ENCODE measurements at places on chromosomes 2 and 18. TPM values are rescaled to one million over a fixed set of nuclear protein-coding genes. Genes with fewer than 3 reads are reported as not detected.
A peak's percentile ranks its signal among the peaks of the same experiment; 100 is the strongest.

- DNase-seq: no peak
Measured at GRCh38 chr2:43328133-43328532, 101.7 kb upstream of the ZFP36L2 start.

GRCh38 chr2:54206596-54206995 lies 49.4 kb downstream of the TSPYL6 start:
- peak; percentile 58 for DNase-seq

- no peak for DNase-seq
Measured at GRCh38 chr2:234714711-234715110, 217.8 kb upstream of the ARL4C start.

DSG4 gene
- not detected for total RNA-seq

EPB41L3 gene
- total RNA-seq: 154 TPM

SCN2A gene
- total RNA-seq: not detected

WNT10A gene
- not detected for total RNA-seq

DNA sequence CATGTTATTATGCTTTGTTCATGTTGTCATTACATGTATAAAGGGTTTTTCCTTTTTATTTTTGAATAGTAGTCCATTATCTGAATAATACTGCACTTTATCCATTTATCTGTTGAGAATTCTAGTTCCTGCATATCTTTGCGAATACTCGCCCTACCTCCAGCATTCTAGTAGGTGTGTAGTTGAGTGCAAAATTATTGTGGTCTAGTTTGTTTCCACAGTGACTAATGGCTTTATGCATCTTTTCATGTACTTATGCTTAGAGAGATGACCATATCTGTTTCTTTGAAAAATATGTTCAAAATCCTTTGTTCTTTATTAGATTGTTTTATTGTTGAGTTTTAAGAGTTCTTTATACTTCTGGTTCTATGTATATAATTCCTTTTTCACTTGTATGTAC lies 48.8 kb downstream of the EIF5B start:
- no peak for DNase-seq

NDC80 gene
- 39.6 TPM for total RNA-seq

DNA sequence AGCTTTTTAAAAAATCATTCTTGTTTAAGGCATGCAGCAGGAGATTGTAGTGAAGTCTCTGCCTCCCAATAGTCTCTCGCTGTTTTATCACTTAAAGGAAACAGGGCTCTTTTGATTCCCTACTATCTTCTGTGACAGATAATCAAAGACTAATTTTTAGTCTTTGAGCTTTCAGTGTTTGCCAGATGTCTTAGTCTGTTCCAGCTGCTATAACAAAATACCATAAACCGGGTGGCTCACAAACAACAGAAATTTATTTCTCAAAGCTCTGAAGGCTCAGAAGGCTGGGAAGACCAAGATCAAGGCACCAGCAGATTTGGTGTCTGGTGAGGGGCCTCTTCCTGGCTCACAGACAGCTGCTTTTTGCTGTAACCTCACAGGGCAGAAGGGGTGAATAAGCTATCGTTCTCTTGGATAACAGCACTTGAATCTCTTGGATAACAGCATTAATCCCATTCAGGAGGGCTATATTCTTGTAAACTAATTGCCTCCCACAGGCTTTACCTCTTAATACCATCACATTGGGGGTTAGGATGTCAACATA lies 37.8 kb upstream of the STAT4 start:
- DNase-seq: no peak

GRCh38 chr18:2494921-2495320 lies 76.4 kb downstream of the METTL4 start:
- no peak for DNase-seq

DNA sequence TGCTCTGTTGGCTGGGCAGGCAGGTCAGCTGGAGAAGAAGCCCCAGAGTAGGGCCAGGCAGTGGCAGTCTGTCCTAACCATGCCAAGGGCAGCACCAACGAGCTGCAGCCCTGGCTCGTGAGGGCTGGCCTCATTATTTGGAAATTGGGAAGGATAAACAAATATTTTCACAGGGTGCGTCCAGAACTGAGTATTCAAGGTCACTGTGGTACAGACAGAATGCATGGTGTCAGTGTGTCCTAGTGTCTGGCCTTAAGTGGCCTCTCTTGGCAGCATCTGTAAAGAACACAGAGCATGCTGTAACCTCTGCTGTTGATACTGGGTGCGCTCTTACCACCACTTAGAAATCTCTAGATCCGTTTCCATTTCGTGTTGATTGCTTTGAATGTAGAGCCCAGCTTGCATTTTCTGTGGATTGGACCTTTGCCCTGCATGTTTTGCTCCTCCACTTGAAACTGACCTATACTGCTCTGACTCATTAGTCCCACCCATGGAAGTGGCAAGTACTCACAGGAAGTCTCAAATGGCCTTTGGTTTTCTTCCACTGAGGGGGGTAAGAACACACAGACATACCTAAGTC lies 88.2 kb downstream of the GREB1L start:
- DNase-seq: peak; percentile 29

DNA sequence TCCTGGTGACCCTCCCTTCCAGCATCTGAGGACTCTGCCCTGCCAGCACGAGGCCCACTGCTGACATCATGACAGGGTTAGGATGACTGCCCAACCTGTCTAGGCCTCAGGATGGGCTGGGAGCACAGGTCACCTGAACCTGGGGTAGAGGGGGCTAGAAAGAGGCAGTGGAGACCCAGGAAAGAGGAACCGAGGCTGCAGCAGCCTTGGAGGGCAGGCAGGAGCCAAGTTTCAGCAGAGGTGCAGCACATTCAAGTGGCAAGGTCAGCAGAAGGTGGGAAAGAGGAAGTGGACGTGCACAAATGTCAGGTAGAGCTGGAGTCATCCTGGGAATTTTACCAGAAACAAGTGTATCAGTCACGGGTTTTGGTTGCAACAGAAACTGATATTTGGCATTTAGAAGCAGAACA lies 13.6 kb upstream of the RAB10 start:
- no peak for DNase-seq

POTEI gene
- 0.16 TPM for total RNA-seq

GRCh38 chr2:68774569-68775271 lies 40.1 kb downstream of the ARHGAP25 start:
- peak; percentile 77 for DNase-seq

DNA sequence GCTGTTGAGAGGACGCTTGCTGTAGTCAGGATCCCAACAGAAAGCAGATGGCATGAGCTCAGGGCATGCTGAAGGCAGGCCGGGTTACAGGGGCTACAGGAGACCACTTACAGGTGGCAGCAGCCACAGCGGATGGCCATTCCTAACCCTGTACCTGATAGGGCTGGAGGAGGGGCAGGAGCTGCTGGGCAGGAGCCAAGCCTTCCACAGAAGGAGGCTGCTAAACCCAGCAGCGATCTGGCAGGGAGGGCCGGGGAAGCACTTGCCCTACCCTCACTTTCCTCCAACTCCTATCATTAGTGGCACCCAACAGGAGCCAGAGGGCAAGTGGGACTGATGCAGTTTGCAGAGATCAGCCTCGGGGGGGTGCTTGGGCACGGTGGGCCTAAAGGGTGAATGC lies 2.0 kb downstream of the ASB18 start:
- no peak for DNase-seq

MC5R gene
- not detected for total RNA-seq

- DNase-seq: no peak
Measured at GRCh38 chr2:191252699-191253098, 7.5 kb downstream of the MYO1B start.

AKAIN1 gene
- total RNA-seq: not detected

WNT6 gene
- not detected for total RNA-seq

GRCh38 chr18:34965108-34965507 lies 76.1 kb upstream of the MAPRE2 start:
- no peak for DNase-seq

DNA sequence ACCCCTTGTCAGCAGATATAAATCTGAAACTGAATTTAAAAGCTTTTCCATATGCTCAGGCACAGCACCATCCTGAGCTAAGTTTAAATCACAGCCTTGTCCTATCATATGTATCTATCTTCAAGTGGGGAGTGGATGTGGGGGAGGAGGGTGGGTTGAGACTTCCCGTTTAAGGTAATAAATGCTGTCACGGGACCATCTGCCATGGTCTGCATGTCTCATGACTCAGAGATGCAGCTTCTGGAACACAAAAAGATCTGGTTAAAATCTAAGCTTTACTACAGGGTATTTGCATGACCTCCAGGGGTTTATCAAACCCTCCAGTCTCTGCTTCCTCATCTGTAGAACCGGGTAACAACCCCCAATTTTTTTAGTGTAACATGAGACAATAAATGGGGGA lies 377.7 kb upstream of the ST6GAL2 start:
- DNase-seq: no peak

- no peak for DNase-seq
Measured at GRCh38 chr18:28831476-28831875, 654.5 kb upstream of the CDH2 start.

TDRD15 gene
- total RNA-seq: not detected

DNA sequence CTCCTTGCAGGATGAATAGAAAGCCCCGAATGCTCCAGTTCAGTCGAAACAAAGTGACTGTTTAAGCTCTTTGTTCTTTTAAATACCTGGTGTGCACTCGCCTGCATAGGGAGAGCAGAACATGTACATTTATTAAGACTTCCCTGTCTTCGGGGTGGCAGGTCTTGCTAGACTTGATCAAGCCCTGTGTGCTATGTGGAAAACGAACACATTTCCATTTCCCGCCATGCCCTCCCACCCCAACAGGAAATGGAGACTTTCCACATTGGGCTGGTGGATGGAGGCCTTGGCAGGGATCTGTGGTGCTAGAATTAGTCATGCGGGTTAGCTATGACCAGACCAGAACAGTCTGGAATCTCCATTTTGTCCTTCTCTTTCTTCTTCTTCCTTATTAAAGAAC lies 321.0 kb upstream of the THSD7B start:
- DNase-seq: no peak

DSG2 gene
- total RNA-seq: not detected

SULT1C4 gene
- 28.2 TPM for total RNA-seq

- DNase-seq: no peak
Measured at GRCh38 chr2:161857920-161858319, 216.1 kb downstream of the DPP4 start.

DNA sequence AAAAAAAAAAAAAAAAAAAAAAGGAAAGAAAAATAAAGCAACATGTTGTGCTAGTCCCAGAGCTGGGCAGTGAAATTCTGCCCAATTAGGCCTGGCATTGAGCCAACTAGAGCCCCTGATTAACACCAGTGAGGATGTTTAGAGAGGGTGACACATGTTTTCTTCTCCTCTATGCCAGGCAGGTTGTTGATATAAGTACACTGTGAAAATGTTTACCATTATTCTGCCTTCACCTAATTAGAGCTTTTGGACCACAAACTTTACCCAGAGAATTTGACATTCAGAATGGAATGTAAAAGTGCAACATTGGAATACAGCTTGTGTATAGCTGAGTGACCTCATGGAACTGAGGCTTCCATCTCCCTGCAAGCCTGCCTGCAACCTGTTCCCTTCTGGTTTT lies 95.9 kb upstream of the MSH2 start:
- peak; percentile 7 for DNase-seq

COL6A3 gene
- total RNA-seq: not detected

CNGA3 gene
- total RNA-seq: not detected

ALK gene
- not detected for total RNA-seq

- no peak for DNase-seq
Measured at GRCh38 chr2:20076757-20077156, 25.3 kb upstream of the LAPTM4A start.

DNA sequence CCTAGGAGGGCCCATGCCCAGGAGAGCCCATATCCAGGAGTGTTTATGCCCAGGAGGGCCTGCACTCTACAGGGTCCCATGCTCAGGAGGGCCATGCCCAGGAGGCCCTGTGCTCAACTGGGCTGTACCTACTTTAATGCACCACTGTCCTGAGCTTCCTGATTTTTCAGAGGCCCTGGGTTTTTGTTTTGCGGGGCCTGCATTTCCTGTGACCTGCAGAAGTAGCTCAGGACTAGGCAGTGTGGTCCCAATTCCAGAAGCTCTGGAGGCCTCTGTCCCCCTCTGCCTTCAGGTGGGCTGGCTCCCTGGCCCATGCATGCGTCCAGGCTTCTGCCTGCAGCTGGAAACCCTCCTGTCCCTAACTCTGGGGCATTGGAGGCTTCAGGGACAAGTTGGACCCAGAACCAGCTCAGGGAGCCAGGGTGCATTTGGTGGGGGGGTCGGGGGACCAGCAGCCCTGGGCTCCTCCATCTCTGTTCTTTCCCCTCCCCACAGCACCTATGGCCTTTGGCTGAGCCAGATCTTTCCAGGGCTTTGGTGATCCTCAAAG lies 10.8 kb downstream of the GPR35 start:
- DNase-seq: no peak

DNA sequence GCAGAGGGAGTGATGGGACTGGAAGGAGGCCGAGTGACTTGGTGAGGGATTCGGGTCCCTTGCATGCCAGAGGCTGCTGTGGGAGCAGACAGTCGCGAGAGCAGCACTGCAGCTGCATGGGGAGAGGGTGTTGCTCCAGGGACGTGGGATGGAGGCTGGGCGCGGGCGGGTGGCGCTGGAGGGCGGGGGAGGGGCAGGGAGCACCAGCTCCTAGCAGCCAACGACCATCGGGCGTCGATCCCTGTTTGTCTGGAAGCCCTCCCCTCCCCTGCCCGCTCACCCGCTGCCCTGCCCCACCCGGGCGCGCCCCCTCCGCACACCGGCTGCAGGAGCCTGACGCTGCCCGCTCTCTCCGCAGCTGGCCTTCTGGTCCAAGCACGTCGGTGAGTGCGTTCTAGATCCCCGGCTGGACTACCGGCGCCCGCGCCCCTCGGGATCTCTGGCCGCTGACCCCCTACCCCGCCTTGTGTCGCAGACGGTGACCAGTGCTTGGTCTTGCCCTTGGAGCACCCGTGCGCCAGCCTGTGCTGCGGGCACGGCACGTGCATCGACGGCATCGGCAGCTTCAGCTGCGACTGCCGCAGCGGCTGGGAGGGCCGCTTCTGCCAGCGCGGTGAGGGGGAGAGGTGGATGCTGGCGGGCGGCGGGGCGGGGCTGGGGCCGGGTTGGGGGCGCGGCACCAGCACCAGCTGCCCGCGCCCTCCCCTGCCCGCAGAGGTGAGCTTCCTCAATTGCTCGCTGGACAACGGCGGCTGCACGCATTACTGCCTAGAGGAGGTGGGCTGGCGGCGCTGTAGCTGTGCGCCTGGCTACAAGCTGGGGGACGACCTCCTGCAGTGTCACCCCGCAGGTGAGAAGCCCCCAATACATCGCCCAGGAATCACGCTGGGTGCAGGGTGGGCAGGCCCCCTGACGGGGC lies 4.6 kb downstream of the PROC start:
- DNase-seq: peak; percentile 11

PPM1B gene
- total RNA-seq: 26.0 TPM

CNRIP1 gene
- total RNA-seq: 73.8 TPM

GRCh38 chr2:173271825-173272224 lies 82.8 kb upstream of the CDCA7 start:
- no peak for DNase-seq

GRCh38 chr2:22867973-22868372 lies 517.0 kb upstream of the KLHL29 start:
- DNase-seq: no peak

GRCh38 chr2:191635333-191636234 lies 42.4 kb upstream of the NABP1 start:
- DNase-seq: no peak
